ENCODE measurements at places on chromosomes 6 and 20. TPM values are rescaled to one million over a fixed set of nuclear protein-coding genes. Genes with fewer than 3 reads are reported as not detected.

CLPSL1 gene
- total RNA-seq, result not detected

TXLNB gene
- total RNA-seq, result not detected

ELOVL2 gene
- total RNA-seq, result 11.3 TPM

PLCB4 gene
- 3.7 TPM for total RNA-seq

VGLL2 gene
- not detected for total RNA-seq

WFDC5 gene
- not detected for total RNA-seq

ZC3H12D gene
- 0.30 TPM for total RNA-seq

FOXP4 gene
- total RNA-seq, result 3.0 TPM

ENPP4 gene
- 19.6 TPM for total RNA-seq
